Cardiac muscle cell (in vitro differentiated cells and primary cell): ENCODE measurements at places on chromosomes 2 and 18.

- no peak for DNase-seq
Measured at GRCh38 chr2:61233581-61233980, 71.6 kb downstream of the C2orf74 start.

DNA sequence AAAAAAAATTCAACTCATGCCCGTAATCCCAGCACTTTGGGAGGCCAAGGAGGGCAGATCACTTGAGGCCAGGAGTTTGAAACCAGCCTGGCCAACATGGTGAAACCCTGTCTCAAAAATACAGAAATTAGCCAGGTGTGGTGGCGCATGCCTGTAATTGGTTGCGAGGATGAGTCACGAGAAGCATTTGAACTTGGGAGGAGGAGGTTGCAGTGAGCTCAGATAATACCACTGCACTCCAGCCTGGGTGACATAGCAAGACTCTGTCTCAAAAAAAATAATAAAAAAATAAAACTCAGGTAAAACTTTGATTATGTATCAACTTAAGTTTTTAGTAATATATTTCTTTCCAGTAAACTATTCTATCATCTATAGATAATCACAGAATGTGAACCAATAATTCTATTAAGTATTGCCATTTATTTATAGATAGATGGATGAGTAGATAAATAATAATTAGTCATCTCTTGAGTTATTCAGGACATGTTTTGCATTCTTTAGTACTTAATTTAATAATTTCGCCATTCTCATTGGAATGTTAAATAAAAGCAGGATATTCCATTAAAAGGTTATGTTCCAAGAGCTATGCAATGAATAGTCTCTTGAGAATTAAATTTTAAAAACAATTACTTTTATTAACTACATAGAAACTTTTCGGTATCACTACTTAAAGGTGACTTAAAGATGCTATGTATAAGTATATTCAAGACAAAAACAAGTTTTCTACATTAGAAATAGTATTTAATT, 48.7 kb downstream of the WDPCP start:
- DNase-seq = no peak

DNA sequence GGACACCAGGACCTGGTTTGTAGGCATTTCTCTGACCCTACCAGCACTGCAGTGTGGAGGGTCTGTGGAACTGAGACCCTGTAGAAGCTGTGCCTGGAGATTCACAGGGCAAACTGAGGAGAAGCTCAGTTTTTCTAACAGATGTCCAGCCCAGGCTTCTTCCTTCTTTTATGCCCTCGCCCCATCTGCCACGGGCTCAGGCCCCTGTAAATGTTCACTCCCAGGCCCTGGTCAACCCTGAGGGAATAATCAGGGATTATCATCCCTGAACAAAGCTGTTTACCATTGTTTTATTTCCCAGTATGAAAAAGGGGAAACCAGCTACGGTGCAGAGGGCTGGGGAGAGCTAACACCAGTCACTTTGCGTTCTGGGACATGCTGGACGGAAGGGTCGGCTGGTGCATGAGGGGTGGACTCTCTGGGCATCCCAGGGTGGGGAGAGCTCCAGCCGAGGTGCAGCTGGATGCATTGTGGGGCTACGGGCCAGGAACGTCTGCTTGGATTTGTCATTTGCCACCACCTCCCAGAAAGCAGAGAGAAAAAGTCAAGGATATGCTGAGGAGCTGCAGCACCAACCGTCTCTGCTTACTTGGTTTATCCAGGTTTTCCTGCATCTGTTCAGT, 183.8 kb downstream of the TFCP2L1 start:
- DNase-seq = no peak

GRCh38 chr2:240300840-240301239, 134.6 kb upstream of the GPC1 start:
- DNase-seq = no peak

GRCh38 chr2:25043241-25043867, 1.5 kb downstream of the EFR3B start:
- DNase-seq = peak; percentile 24

DNA sequence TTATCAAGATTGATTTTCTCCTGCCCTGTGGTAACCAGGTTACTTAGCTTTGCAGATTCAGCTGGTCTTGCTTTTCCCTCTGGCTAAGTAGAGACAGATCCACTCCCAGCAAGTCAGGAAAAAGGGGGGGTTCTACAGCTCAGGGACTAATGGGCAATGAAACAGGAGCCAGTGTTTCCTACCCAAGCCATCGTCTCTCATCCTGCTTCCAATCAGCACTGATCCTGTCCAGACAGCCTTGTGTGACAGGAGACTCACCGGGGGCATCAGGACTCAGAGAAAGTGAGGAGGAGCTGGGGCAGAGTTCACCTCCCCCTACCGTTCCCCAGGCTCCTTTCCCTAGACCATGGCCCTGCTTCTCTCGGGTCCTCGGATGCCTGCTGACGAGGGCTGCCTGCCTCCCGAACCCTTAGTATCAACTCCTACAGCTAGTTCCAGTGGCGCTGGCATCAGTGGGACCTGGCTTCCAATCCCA, 307.6 kb downstream of the ALK start:
- peak; percentile 10 for DNase-seq

DNA sequence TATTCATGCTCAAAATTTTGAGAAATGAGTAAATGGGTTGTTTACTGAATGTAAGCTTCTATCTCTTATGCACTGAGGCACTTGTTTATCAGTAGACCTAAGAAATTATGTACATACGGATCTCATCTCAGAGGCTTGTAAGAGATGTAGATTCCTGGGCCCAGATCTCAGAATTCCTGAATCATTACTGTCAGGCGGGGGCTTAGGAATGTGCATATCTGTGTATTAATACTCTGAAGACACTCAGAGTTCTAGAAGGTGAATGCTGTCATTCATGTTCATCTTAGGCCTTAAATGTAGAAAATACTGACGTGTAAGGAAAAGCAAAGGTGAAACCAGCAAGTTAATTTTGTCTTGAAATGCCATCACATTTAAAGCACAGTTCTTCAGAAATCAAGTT, 169.6 kb downstream of the FMNL2 start:
- no peak for DNase-seq

- DNase-seq = no peak
Measured at GRCh38 chr2:67437114-67437513, 40.0 kb downstream of the ETAA1 start.

DNA sequence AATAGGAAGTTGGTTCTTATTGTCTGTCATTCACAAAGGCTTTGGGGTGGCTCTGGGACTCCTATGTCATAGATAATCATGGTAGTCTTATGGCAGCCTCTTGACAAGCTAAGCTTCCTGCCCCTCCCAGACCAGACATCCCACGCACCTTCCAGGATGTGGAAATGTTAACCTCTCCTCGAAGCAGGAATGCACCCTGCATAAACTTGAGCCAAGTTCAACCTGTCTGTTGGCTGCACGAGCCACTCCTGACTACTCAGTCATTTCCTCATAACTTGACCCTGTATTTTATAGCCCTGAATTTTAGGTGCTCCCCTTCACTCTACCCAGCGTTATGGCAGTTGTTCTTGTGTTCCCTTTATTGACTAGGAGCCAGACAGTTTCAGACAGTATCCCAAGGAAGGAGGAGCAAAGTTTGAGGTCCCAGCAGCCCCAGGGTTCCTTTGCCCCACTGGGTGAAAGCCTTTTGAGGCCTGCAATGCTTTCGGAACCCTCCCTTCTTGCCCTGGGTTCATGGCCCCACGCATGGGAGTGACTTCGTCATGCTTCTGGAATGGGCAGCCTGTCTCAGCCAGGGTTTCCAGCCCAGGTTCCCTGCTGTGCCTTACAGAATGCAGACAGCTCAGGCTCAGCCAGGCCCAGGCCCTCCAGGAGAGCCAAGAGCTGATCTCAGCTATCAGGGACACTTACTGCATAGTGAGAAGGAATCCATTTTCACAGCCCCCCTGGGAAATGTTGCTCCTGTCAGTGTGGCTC, 15.6 kb upstream of the INO80C start:
- peak; percentile 88 for DNase-seq

DNA sequence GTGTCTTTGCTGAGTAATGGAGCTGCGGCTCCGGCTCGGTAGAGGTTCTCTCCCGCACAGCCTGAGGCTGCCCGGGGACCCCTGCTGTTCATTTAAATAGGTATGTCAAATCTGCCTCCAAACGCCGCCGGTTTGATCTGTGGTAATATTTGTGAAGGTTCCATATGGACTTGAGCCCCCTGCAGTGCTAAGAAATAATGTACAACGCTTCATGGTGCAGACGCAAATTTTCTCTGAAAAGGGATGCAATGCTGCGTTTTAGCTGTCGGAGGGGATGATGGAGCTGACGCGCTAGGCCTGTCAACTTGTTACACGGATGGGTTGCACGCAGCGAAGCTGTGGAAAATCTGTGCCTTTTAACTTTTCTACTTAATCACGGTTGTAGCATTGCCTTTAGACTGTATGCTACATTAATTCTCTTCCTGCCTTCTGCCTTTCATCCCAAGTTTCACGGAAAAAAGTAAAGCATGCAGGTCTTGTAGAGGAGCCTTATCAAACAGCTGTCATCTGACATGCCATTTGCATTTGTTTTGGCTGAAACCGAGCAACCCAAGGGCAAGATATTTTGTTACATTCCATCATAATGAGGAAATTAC, 43.2 kb downstream of the MRPS9 start:
- no peak for DNase-seq

DNA sequence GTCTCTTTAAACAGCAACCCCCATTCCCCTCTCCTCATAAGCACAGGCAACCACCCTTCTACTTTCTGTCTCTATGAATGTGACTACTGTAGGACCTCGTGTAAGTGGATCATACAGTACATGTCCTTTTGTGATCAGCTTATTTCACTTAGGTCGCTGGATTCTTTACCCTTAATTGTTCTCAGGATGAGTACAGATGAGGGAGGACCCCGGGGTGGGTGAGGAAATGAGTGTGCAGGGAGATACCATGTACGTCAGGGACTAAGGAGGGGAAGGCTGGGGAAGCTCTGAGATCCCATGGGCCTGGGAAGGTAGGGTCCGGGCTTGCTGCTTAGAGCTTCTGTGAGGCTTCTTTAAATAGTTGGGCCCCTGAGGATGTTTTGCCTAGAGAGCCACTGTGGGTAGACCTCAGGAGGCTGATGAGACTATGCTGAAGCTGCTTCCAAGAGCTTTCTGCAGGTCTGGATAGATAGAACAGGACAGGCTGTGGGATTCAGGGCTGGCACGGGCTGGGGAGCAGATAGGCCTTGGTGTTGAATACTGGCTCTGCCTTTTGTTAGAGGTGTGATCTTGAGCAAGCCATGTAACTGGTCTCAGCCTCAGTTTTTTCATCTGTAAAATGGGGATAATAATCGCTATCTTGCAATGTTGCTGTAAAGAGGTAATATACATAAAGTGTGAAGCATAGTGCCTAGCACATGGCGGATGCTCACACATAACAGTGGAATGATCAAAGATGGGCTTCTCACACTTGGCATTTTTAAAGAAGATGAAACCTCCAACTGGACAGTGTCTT, 155.3 kb downstream of the PRKCE start:
- DNase-seq = no peak

DNA sequence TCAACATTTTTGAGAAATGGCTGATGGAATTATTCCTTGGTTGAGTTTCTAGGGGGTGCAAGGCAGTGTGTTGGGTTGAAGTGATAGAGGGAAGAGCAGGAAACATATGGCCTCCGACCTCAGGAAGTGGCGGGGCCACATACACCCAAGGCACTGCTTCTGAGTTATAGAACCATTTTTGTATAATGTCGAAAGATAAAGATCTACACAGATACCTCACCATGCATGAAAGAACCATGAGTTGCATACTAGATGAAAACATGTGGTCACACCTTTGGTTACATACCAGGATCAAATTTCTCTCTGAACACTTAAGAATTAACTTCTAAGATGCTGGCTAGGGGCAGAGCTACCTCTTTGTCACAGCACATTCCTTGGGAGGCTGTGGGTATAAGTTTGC, 23.2 kb downstream of the LAMA3 start:
- DNase-seq = no peak

GRCh38 chr2:43221763-43222474, 4.5 kb downstream of the ZFP36L2 start:
- peak; percentile 98 for DNase-seq

DNA sequence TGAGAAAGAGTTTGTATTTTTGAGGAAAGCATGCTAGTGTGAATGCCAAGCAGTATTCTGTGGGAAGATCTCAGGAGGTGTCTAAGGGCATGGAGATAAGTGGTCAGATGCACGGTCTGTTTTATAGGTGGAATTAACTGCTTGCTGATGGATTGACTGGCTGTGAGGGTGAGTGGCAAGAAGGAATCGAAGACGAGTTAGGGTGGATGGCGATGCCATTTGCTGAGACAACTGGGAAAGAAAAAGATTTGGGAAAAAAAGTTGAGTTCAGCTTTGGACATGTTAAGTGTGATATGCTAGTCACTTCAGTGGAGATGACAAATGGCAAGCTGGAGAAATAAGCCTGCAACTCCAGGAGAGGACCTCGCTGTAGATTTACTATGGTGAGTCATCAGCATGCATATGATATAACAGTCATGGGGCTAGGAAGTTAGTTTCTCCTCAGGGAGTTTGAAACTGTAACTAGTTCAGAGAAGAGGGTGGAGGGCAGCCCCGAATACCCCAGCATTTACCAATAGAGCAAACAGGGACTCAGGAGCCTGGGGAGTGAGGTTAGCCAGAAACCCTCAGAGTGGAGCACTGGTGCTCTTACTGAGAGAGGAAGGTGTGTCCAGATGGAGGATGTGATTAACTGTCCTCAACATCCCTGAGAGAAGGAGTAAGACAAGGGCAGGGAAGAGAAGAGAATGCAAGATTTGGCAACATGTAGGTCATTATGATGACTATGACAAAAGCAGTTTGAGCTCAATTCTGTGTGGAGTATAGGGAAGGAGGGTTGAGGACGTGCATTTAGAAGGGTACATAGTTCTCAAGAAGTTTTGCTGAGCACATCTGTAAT, 2.0 kb upstream of the HK2 start:
- DNase-seq = peak; percentile 28

DNA sequence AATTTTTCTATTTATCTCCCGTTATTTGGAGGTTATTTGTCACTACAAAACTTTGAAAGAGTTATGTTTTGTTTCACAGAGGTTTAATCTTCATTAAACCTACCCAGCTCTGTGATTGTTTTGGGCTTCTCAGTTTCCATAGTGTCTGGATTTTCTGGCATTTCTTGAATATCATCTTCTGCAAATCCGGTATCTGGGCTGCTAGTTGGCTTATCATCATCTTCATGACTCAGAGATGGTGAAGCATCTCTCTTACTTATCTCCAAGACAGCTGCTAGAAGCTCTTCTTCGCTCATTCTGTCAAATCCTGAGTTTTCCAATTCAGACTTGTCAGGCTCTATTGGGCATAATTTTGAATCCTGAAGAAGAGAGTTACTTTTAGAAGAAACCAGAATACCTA, 55.6 kb downstream of the VIL1 start:
- no peak for DNase-seq

- peak; percentile 64 for DNase-seq
Measured at GRCh38 chr2:50529600-50530218, 502.2 kb downstream of the NRXN1 start.
